ENCODE measurements at places on chromosomes 1 and 21. TPM values are rescaled to one million over a fixed set of nuclear protein-coding genes. Genes with fewer than 3 reads are reported as not detected.

The RWDD3 gene
- polyA plus RNA-seq = 10.3 TPM

The PRKAA2 gene
- polyA plus RNA-seq = 0.02 TPM

GRCh38 chr1:189185097-189185496 lies 1292.6 kb downstream of the BRINP3 start:
- no peak for DNase-seq

- no peak for DNase-seq
Observed at GRCh38 chr1:224782281-224783000, 147.0 kb upstream of the DNAH14 start.

DNA sequence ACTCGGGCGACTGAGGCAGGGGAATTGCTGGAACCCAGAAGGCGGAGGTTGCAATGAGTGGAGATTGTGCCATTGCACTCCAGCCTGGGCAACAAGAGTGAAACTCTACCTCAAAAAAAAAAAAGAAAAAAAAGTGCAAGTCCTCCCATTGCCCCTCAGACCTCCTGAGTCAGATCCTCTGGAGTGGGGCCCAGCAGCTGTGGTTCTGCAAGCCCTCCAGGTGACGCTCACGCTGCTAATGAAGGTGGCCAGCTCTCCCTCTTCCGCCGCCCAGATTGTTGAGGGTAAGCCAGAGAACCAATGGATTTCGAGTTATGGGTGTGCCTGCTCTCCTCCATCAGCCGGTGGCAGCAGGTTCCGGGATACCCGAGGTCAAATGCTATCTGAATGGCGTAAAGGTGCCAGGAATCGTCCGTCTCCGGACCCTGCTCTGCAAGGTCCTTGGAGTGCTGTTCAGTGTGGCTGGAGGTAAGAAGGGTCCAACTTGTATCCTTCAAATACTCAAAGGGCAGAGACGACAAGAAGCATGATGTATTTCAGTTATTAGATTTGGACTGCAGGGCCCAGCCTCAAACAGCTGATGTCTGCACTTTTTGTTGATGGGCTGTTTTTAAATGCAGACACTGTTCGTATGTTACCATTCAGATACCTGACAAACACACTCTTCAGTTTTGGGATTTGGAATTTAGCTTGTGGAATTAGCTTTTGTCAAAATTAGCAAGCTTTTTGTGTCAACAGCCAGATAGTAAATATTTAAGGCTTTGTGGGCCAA lies 17.6 kb downstream of the CLCN6 start:
- DNase-seq = no peak

DNA sequence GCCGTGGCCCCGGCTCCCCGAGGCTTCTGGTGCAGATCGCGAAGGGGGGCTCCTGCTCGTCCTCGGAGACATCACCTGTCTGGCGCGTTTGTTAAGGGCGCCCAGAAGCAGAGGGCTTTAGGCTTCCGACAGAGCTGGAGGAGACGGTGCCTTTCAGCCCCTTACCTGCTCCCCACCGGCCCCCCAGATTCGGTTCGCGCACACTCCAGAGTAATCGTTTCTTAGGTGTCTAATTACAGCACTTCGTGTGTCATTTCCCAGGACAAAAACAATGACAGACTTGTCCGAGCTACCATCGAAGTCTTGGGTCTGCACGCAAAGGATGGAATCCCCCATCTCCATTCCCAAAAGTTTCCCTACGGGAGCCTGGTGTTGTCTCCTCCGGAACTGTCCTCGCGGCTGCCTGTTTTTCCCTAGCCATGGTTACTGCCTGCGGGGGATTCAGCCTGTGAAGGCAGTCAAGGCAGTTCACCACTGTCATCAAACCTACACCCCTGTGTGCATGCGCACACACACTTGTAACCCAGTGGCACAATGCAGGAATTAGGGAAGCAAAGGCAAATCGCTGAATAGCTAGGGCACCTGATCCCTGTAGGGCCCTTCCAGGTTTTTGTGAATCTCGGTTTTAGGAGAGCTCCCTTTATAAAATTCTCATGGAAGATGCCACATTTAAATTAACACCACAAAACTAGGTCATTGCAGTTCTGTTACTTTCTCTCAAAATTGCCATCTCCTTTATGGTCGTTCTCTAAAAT lies 738 bp upstream of the CDC42BPA start:
- no peak for DNase-seq

The RYR2 gene
- not detected for polyA plus RNA-seq

All from foreskin keratinocyte (primary cell).